ENCODE measurements at places on chromosomes 1 and 21.
A peak's percentile ranks its signal among the peaks of the same experiment; 100 is the strongest.

GRCh38 chr1:50981741-50982140 is 11.7 kb downstream of the CDKN2C start:
- DNase-seq = no peak

DNA sequence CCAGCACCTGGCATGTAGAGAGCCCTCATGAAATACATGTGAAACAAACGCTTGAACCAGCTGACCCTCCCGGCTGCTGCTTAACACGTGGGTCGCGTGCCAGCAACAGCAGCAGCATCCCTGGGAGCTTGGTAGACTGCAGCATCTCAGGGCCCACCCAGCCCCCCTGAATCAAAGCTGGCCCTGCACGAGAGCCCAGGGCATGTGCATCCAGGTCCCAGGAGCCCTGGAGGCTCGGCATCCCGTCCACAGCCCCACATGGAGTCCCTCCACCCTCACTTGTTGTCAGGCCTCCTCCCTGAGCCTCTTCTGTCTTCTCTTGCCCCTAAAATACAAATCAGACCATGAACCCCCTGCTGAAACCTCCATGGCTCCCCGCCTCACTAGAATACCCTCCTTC is 123.1 kb downstream of the MATN1 start:
- no peak for DNase-seq

DNA sequence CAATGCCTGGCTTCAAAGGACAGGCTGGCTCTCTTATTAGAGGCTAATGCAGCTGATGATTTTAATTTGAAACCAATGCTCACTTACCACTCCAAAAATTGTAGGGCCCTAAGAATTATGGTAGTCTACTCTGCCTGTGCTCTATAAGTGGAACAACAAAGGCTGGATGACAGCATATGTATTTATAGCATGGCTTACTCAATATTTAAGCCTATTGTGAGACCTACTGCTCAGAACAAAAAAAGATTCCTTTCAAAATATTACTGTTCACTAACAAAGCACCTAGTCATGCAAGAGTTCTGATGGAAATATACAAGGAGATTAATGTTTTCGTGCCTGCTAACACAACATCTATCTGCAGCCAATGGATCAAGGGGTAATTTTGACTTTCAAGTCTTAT is 73.8 kb upstream of the DUSP10 start:
- no peak for DNase-seq

DNA sequence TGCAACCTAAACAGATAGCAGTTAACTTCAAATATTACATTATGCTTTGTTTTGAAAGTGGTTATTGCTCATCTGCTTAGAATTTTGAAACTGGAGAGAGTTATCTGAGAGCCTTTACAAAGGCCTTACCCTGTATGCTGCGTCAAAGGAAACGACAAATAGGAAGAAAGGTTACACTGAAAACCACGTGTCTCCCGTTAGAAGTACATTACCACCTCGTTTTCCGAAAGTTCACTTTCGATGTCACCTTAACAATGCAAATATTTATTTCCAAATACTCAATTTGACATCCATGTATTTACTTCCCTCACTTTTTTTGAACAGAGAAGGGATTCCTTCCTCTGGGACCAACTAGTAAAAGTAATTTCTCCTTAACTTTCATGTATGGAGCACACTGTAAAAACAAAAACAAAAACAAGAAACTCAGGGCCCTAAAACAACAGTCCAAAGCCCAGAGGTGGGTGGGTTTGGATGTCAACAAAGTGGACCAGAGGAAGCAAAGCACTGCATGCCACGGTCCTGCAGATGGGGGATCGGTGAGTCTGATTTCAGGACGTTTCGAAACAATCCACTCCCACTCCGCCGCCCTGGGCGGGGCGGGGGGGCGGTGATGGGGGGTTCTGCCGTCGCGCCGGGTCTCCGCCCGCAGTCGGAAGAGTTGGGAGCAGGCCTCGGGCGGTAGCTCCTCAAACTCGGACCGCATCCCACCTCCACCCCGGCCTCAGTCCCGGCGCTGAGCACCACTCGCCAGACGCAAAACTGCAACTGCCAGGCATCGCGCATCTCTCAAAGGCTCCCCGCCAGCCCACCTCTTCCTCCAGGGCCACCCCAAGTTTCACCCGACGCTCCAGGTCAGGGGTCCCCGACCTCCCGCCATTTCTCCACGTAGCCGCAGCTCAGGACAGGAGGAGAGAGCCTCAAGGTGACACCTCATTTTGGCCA is 841 bp downstream of the ADSS2 start:
- DNase-seq = peak; percentile 23

- no peak for DNase-seq
Observed at GRCh38 chr1:156625436-156626078, 6.3 kb downstream of the HAPLN2 start.

DNA sequence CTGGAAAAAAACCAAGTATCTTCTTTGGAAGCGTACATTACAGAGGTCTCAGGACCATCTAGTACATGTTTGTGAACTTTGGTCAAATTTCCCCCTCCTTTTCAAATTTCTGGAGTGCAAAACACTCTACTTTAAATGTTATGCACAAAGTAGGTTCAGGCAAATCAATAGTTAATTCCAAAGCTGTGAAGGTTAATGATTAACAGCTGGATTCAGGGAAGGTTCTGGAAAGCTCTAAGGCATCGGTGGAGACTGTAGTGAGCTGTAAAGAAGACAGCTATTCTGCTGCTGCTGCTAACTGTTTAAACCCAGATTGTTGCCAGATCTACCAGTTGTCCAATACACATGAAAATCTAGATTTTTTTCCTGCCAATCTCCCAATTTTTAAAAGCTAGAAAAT is 70.9 kb downstream of the ELAVL4 start:
- DNase-seq = no peak

DNA sequence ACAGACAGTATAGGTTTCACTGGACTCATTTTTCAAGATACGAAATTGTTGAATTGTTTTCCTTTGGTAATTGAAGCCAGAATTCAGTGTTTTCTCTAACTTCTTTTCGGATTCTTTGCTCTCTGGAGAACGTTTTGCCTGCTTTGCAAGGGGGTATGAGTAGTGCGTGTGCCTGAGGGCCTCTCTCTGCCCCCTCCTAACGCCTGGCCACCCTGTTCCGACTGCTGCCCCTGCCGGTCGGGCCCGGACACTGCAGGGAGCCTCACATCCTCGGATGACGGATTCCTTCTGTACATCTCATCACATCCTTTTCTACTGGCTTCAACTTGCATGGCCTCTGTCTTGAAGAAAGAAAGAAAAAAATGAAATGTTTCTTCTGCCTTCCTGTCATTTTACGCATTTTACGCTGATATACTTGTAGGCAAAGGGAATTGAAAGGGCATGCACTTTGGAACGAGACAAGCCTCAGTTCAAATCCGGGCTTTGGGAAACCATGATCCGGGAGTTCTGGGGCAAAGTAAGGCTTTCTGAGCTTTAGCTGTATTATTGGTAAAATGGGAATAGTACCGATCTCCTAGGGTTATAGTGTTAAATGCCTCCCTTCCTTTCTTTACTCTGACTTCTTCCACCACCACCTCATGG is 65.1 kb downstream of the DISC1 start:
- no peak for DNase-seq

GRCh38 chr1:234413485-234413884 is 40.2 kb downstream of the COA6 start:
- no peak for DNase-seq

- DNase-seq = no peak
Observed at GRCh38 chr1:68798071-68798470, 301.2 kb upstream of the DEPDC1 start.

DNA sequence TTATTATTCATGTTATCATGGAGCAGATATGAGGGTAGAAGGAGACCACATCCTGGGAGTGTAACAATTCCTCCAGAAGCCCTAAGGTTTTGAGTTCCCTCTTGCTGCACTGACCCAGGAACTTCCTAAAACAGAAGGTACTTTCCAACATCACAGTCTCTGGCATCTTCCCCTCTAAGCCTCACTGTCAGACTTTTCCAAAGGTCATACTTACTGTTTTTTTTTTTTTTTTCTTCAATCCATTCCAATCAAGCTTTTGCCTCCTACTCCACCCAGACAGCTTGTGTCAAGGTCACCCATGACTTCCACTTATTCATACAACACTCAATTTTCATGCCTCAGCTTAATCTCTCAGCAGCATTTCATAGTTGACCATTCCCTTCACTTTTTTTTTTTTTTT is 18.4 kb upstream of the UQCRHL start:
- DNase-seq = no peak

GRCh38 chr1:247373721-247374141 is 42.1 kb upstream of the ZNF496 start:
- DNase-seq = no peak

- no peak for DNase-seq
Observed at GRCh38 chr21:42112857-42113256, 41.7 kb downstream of the UMODL1 start.

DNA sequence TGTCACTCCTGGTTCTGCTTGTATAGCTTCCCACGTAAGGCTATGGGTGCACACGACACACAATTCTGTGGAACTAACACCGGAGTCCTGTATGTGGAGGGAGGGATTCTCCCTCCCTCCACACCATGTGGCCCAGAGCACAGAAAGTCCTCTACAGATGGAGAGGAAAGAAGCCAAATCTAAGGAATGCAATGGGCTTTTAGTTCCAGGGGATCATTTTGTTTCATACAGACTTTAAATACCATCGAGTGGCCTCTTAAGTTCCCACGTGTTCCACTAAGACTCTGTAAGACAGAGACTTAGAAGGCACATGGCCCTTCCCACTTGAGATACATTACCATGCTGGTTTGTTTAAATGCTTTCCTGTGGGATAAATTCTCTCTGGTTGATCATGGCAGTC is 156.0 kb downstream of the TGFB2 start:
- DNase-seq = no peak
